A673 (cell line): ENCODE measurements at places on chromosomes 13 and 19. TPM values are rescaled to one million over a fixed set of nuclear protein-coding genes. Genes with fewer than 3 reads are reported as not detected.

DNA sequence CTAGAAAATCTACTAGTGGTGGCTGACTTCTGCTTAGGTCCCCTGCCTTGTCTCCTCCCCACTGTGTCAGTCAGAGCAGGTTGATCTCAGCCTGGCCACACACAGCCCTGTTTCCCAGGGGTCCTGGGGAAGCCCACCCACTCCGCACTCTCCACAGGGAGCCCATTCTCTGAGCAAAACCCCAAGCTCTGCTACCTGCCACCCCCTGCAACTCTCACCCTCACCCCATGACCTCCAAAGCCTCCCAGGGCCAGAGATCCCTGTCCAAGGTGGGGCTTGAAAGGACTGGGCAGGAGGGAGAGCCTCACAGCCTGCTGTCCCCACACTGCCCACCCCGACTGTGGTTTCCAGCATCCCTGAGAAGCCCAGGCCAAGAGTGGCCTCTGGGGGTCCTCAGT is 58.8 kb upstream of the ZNF536 start:
- no peaks in the 10 kb centered on the region for H3K36me3 ChIP-seq
- no peak for DNase-seq
- H3K4me3 ChIP-seq: no peak overlapping the region
- H3K27me3 ChIP-seq: no peaks in the 10 kb centered on the region
- H3K27ac ChIP-seq: no peak overlapping the region

DNA sequence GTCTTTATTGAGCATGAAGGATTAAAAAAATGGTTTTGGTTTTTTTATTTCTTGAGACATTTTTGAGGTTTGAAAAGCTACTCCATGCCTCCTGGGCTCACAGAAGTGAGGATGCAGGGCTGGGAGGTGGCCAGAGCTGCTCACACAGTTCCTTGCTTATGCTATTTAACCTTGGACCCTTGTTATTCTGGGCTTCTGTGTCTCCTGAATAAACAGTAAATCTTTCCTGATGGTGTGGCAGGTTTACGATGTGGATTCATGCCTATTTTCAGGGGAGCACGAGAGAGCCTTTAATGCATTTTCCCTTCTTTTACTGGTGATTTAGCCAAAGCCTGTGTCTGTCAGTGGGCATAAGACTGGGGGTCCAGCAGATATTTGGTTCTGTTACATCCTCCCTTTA is 34.3 kb upstream of the PCDH8 start:
- peaks cover 2% of the 10 kb centered on the region for H3K27me3 ChIP-seq
- no peak overlapping the region for H3K4me3 ChIP-seq
- no peaks in the 10 kb centered on the region for H3K4me1 ChIP-seq
- H3K27ac ChIP-seq: no peak overlapping the region

- DNase-seq: no peak
- H3K4me1 ChIP-seq: no peaks in the 10 kb centered on the region
- no peaks in the 10 kb centered on the region for H3K36me3 ChIP-seq
- H3K27ac ChIP-seq: no peak overlapping the region
- no peak overlapping the region for H3K4me3 ChIP-seq
Observed at GRCh38 chr13:33797622-33798021, 20.3 kb upstream of the RFC3 start.

- peaks cover 86% of the 10 kb centered on the region for H3K36me3 ChIP-seq
- no peak overlapping the region for H3K4me3 ChIP-seq
- DNase-seq: peak; percentile 89
- H3K27ac ChIP-seq: no peak overlapping the region
- no peaks in the 10 kb centered on the region for H3K27me3 ChIP-seq
- H3K4me1 ChIP-seq: no peaks in the 10 kb centered on the region
Observed at GRCh38 chr19:12703046-12703445, 6.6 kb upstream of the FBXW9 start.

GSX1 gene
- total RNA-seq: not detected in 2 replicates
